ENCODE measurements at places on chromosomes 2 and 18.

GRCh38 chr2:86000938-86001312, 104.8 kb downstream of the POLR1A start:
- no peak for DNase-seq

- peak; percentile 44 for DNase-seq
Measured at GRCh38 chr2:60959501-60959900, 58.0 kb upstream of the PEX13 start.

- no peak for DNase-seq
Measured at GRCh38 chr2:182324665-182325064, 102.2 kb downstream of the PDE1A start.

- peak; percentile 19 for DNase-seq
Measured at GRCh38 chr2:25473758-25474340, 132.1 kb upstream of the DNMT3A start.

DNA sequence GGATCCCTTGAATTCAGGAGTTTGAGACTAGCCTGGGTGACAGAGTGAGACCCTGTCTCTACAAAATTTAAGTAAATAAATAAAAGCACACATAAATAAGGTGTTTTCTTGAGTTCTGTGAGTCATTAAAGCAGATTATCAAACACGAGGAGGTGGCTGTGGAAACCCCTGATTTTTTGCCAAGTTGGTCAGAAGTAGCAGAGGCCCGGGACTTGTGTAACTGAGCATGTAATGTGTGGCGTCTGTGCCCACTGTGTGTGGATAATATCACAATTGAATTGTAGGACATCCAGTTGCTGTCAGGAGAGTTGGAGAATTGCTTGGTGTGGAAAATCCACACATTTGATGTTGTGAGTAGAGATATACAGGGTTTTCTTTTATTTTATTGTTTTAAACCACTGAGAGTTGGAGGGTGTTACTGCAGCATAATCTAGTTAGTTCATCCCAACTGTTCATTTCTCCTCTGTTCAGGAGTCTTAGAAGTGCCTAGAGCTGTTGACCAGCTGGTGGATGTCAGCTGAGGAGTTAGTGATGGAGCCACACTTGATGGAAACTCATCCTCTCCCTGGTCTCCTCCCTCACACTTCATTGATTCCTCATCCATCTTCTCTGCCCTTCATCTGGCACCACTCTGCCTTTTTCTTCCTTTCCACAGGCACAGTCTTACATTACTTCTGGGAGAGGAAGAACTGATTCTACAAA, 45.9 kb upstream of the RHOB start:
- DNase-seq = no peak

DNA sequence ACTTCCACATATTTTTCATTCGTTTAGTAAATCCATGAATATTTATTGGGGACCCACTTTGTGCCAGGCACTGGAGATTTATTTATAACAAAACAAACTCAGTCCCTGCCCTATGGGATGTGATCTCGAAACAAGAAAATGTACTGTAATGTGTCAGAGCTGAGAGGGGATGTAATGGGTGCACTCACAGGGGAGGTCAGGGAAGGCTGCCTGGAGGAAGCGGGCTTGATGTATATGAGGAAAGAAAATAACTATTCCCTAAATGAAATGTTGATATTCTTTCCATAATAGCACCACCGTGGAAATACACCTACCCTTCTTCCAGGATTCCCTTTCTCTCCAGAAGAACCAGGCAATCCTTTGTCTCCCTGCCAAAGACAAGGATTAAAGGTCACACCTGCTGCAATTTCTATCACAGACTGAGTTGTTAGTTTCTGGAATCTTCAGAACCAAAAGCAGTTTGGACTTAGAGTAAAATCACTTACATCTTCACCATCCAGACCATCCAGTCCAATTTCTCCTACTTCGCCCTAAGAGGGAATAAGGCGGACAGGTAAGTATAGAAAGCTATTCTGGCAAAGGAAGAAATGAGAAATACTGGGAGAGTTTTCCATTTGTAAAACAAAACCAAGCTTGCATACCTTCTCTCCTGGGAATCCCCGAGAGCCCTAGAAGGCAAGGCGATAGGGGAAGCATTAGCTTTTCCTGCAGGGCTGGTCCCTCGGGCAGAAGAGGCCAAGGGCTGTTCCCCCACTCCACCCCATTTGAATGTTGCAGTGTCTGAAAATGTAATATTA, 55.0 kb downstream of the COL6A3 start:
- no peak for DNase-seq

- DNase-seq = no peak
Measured at GRCh38 chr2:174570318-174570958, 27.2 kb downstream of the WIPF1 start.

All from DMS53 (cell line).